ENCODE measurements at places on chromosomes 13 and 19.

DNA sequence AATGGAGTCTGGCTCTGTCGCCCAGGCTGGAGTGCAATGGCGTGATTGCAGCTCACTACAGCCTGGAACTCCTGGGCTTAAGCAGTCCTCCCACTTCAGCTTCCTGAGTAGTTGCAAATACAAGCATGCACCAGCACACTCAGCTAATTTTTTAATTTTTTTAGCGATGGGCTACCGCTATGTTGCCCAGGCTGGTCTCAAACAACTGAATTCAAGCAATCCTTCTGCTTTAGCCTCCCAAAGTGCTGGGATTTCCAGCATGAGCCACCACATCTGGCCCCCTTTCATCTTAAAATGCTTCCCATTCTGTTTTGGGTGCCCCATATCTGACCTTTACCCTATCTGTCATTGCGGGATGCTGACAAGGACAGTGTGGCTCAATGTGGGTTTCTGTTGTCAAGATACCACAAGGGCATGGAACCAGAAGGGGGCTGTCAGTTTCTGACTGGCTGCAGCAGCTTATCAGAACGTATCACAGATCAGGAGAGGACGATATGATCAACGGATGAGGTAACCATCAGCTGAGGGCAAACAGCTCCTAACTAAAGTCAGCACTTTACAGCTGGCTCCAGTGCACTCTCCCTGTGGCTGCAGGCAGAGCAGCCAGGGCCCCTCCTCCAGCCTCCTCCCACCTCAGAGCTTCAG, 32.4 kb downstream of the GPR42 start:
- DNase-seq = no peak

- DNase-seq = no peak
Measured at GRCh38 chr13:83895994-83896580, 13.8 kb upstream of the SLITRK1 start.

DNA sequence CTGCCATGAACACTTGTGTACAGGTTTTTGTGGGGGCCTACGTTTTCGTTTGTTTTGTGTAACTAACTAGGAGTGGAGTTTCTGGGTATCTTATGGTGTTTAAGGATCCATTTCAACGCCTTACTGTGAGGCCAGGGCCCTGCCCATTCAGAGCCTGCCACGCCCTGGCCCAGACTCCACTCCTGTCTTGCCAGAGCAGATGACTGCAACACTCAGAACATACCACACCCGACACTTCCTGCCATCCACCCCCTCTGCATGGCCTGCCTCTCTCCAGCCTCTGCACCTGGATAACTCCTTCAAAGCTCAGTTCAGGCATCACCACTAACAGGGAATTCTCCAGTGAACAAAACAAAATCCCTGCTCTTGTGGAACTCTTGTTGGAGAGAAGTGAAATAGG, 43.2 kb downstream of the RGCC start:
- no peak for DNase-seq

DNA sequence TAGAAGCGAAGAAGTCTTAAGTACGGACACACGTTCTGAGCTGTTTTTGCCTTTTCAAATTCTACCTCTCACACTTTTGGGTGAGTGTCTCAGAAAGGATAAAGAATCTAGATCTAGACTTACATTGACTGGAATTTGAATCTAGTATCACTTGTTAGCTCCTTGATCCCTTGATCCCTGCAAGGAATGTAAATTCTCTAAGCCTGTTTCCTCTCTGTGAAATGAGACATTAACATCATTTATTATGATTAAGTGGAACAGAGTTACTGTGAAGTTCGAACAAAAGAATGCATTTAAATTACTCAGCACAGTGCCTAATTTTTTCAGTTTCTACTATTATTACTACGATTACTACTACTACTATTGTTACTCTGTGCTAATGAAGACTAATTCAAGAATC, 86.6 kb upstream of the POSTN start:
- no peak for DNase-seq

GRCh38 chr19:30001301-30001700, 59.3 kb downstream of the URI1 start:
- DNase-seq = no peak

- DNase-seq = no peak
Measured at GRCh38 chr13:28474491-28475134, 20.3 kb downstream of the FLT1 start.

GRCh38 chr13:91185294-91185863, 162.1 kb upstream of the MIR17HG start:
- DNase-seq = no peak

DNA sequence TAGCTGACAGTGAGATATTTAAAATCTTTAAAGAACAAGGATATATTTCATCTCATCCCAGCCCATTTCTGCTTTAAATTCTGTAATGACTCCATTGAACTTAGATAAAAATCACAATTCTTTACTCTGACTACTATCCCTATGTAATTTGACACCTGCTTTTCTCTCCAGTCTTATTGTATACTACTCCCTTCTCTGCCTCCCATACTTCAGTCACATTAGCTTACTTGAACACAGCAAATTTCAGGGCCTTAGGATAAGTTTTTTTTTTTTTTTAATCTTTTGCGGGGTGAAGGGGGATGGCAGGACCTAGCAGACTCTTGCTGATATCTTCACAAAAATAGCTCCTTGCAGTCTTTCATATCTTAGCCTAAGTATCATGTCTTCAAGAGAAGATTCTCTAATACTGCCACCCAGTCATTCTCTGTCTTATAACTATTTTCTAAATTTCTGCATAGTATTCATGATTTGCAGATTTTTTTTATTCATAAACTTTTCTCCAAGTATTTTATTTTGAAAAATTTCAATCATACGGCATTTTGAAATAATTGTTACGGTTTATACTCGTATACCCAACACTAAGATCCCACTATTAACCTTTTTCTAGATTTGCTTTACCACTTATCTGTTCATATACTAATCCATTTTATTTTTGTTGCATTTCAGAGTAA, 151.4 kb downstream of the PCCA start:
- no peak for DNase-seq

- DNase-seq = no peak
Measured at GRCh38 chr19:9673912-9674662, 813 bp downstream of the ZNF562 start.

GRCh38 chr19:31280287-31281006, 68.8 kb downstream of the TSHZ3 start:
- DNase-seq = no peak

DNA sequence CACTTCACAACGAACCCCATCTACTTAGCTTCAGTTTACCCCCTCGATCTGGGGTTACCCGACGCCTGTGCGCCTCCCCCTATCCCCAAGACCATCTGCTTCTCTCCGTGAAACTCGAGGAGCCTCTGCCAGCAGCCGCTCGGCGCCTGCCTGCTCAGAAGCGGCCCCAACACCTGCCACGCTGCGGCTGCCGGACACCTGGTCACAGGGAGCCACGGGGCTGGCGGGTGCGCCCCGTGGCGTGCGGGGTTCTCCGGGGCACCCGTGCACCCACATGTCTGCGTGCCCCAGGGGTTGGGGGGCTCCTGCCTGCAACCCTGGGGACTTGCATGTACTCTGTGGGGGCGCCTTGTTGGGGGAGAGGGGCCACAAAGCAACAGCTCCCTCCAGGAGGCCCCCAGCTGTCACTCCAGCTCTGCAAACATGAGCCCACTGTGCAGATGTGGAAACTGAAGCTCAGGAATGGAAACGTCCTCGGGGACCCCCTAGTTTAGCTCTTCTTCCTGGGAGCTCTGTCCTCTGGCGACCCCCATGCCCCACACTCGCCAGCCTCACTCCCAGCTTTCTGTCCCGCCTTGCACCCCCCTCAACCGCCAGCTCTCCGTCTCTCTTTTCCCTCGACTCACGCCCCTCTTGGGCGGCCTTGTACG, 7.0 kb upstream of the SEMA6B start:
- no peak for DNase-seq

- DNase-seq = peak; percentile 55
Measured at GRCh38 chr13:33611121-33611805, 206.7 kb upstream of the RFC3 start.

- DNase-seq = no peak
Measured at GRCh38 chr19:12783849-12784393, 7.4 kb upstream of the JUNB start.

GRCh38 chr19:56309511-56310185, 5.0 kb downstream of the ZSCAN5A start:
- DNase-seq = no peak

GRCh38 chr13:31587698-31588266, 151.5 kb upstream of the RXFP2 start:
- DNase-seq = no peak

DNA sequence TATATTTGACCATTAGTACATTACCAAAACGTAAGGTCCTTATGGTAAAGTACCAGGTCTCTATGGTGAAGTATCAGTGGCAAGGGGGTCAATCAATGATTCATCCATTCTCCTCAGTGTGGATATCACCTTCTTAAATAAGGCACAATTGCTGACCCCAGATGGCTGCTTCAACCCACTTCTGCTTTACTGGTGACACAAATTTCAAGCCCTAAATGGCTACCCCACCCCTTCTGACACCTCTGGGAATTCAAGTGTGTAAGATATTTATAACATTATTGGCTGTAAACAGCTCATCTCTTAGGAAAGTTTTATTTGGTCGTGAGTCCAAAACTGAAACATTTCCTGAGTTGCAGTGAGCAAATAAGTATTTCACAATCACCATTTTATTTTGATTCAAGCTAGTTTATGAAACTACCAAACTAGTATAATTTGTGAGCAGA, 7.9 kb upstream of the WBP4 start:
- DNase-seq = no peak

GRCh38 chr13:82344867-82345266, 1537.4 kb downstream of the SLITRK1 start:
- no peak for DNase-seq

All from caudate nucleus (tissue), 63 donors.